CD4-positive, alpha-beta T cell treated with Interleukin-1 beta for 1 hour (primary cell): ENCODE measurements at places on chromosomes 1 and 21.

DNA sequence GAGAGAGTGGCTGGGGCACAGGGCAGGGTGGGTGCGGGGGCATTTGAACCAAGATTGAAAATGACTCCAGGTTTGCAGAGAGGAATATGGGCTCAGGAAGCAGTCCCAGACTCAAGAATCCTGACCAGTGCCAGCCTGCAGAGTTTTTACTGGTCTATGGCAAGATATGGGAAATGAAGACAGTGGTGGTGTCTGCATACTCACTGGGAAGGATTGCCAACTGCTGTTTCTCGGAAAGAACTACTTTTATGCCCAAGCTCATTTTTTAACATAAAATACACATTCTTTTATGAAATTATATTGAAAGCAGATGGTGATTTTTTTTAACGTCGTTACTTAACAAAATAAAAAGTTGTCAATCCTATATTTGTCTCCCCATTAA lies 401.8 kb downstream of the CAMTA1 start:
- DNase-seq: no peak

DNA sequence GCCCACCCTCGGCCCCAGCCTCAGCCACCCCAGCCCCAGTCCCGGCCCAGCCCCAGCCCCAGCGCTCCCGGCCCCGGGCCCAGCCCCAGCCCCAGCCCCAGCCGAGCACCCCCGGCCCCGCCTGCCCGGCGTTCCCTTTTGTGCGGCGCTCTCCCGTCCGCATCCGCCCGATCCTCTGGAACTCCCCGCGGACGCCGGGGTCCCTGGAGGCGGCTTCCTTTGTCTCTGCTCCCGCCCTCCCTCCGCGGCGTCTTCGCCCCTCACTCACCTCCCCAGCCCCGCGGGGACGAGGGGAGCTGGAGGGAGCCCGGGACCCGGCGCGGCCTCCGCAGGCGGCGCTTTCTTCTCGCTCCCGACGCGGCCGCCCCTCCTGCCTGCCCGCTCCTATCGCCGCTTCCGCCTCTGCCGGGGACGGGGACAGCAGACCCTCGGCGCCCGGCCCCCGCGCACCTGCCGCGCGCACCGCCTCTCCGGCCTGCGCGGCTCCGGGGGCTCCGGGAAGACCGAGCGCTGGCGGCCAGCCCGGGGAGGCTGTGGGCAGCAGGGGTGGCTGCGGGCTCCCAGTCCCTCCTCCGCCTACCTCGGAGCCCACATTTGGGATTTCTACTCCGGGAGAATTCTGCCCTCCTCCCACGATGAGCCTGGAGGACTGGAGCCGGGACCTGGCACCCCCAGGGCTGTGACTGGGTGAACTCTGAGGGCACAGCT lies 14.0 kb downstream of the AGRN start:
- DNase-seq: no peak

DNA sequence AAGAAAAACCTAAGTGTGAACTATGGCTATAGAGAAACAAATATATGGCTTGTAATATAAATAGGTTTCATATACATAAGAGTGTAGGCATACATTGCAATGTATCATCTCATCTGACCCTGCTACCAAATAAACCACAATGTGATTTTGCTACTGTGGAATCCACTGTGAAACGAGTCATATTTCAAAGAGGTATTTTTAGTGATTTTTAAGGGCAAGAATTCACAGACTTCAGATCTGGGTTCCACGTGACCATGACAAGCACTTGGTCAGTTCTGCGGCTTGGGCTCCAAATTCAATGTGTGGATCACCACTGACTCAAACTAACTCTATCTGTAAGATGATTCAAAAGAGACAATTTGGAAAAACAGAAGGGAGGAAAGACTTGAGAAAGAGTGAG lies 147.0 kb upstream of the ERG start:
- DNase-seq: no peak

- DNase-seq: no peak
Observed at GRCh38 chr1:172122381-172122780, 281.1 kb downstream of the DNM3 start.

DNA sequence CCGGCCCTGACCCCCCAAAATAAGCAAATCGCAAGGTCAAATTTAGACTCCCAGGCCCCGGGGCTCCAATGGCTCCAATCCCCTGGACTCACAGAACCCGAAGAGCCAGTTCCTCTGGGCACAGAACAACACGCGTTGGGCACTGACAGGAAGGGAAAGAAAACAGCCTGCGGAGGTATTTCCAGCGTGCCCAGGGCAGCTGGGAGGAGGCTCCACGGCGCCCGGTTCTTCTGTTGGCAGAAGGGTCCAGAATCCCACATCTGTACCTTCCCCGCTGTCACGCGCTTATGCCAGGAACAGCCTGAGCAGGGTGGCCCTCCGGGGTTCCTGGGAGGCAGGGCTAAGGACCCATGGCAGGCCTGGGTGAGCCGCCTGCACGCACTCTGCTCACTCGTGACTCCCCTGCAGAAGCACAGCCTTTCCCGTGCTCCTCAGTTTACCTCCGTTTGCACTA lies 85.5 kb downstream of the RIPK4 start:
- no peak for DNase-seq

- DNase-seq: no peak
Observed at GRCh38 chr1:33836911-33837310, 27.0 kb upstream of the HMGB4 start.
